ENCODE measurements at places on chromosomes 4 and X.
A peak's percentile ranks its signal among the peaks of the same experiment; 100 is the strongest.

GRCh38 chr4:181330654-181331201, 912.5 kb upstream of the TENM3 start:
- DNase-seq: no peak

- no peak for DNase-seq
Measured at GRCh38 chrX:7242613-7243012, 94.7 kb upstream of the PUDP start.

- DNase-seq: no peak
Measured at GRCh38 chrX:112008724-112009123, 73.9 kb downstream of the TRPC5 start.

DNA sequence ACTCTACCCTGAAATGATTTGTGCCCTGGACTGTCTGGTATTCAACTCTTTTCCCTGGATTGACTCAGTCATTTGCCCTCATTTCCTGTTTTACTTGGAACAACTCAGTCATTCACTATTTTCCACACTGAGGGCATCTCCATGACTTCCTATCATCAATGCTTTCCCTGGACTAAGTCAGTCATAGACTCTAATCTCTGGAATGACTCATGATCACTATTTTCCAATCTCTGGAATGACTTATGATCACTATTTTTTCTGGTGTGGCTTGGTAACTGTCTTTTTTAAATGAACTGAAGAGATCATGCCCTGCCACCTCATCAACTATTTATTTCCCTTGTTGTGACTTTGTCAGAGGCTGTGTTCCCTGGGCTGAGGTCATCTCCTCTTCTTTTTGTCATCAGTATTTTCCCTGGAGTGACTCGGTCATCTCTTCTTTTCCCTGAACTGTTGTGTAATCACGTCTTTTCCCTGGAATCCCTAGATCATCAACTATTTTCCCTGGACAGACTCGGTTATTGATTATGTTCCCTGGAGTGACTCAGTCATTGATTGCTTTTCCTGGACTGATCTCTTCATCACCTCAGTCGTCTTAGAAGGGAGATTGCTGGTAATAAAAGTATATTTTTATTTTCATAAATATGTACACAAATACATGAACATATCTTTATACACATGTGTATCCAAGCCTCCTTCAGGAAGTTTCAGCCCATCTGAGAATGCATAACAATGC, 327.1 kb upstream of the VCX start:
- DNase-seq: peak; percentile 26

DNA sequence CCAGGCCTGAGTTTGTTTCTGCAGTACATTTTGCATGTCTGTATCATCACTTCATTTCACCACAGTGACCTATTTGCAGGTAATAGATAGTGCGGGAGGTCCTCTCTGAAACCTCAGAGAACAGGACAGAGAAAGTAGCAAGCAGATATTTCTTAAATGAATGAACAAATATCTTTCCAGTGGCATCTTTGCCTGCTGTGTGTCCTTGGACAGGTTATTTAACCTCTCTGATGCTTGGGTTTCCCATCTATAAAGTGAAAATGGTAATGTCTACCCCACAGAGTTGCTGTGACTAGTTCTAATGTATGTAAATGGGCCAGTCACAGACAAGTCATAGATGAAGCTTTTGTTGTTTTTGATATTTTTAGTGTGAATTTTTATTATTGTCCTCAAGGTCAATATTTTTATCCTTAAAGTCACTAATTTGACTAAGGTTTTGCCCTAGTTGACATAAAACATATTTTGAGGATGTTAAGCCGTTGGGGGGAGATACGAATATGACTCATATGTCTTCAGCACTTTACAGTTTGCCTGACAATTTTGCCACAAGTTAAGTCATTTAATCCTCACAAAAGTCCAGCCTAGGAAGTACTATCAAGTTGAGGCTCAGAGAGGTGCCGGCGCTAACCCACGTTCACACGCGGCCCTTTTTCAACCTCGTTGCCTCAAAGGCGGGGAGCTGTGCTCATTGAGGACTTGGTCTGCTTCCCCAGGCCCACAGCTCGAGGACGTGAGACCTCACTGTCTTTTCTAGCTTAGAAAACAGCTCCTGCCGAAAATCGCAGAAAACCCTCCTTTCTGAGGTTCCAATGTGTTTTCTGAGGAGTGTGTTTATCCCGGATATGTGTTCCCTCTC, 126.7 kb upstream of the STX18 start:
- peak; percentile 54 for DNase-seq

DNA sequence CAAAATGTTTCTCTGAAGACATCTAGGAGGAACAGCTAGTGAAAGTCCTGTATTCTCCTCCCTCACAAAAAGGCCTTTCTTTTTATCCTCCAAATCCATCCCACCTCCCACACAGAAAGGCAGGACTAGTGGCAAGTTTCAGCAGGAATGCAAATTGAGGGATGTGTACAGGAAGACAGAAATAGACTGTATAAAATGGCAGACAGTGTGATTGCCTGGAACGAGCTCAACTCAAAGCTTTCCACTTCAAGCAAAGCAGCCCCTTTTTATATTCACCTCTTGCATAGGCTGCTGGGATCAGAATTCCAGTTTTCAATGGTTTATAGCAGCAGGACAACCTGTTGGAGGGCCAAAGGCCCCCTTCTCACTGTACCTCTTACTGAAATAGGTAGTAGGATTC, 57.5 kb downstream of the DCX start:
- DNase-seq: no peak

GRCh38 chr4:154741922-154742850, 1.6 kb upstream of the LRAT start:
- DNase-seq: no peak

DNA sequence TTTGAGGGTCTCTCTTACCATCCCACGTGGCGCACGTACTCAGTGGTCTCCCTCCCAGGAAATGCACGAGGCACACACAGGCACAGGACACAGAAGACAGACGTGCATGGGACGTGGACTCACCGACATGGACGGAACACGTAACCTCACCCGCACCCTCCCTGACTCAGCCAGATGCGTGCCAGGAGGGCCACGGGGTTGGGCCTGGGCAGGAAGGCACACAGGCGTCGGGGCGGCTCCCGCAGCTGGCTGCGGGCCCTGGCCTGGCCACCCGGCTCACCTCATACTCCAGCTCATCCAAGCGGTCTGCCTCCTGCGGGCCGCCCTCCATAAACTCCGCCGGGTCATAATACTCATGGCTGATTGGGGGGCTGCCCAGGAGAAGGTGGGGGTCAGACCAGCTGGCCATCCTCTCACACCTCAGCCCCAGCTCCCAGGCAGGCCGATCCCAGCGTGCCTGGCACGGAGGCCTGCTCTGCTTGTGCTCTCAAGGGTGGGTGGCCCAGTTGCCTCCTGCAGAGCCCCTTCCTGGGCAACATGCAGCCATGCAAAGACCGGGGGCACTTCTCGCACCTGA, 12.6 kb downstream of the SSR4 start:
- no peak for DNase-seq

- no peak for DNase-seq
Measured at GRCh38 chr4:40630335-40631021, 814 bp upstream of the RBM47 start.

DNA sequence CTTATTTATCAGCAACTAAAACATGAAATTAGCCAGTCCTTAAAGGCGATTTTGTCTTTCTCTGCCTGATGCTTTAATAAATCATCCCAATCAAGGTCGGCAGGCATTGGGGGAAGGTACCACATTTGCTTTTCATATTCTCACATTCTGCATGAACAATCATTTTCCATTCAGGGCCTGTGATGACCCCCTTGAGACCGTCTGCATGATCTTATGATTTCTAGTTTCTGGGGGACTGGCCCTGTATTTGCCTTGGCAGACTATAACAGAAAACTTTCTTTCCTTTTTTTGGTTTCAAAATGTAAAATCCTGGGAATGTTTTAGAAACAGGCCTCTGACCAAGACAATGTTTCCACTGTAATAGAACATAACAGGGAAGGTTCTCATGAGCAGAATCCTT, 296.8 kb downstream of the IDS start:
- peak; percentile 22 for DNase-seq

- peak; percentile 48 for DNase-seq
Measured at GRCh38 chr4:38562751-38563198, 101.2 kb upstream of the KLF3 start.

DNA sequence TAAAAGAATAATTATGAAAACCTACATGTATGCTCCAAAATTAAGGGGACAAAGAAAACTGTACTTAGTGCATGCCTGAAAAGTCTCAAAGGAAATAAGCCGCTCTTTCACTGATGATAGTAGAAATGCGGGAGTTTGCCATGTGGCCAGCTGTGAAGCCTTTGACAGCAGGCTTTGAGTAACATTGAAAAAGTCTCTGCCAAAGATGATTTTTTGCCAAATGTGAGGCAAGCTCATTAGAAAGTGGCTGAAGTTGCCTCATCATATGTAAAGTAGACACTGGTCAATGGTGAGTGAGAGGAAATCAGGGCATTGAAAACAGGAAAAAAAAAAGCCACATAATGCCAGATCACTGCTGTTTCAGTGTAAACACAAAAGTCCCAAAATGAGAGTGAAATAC, 2360.1 kb downstream of the PCDH7 start:
- no peak for DNase-seq

DNA sequence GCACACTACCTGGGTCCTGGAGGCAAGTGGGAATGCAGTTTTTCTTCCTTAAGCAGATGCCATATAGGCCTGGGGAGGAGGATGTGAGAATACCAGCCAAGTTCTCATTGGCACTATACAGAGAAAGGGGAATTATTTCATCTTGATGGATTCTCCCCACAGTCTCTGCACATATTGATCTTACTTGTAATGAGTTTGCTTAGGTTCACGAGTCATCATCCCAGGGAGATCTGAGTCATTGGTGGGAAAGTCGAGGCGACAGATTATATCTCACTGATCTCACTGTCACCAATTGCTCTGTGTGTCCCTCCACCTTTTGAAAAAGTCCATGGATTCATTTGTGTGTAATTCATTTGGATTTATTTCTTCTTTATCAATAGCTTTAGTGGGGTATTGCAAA, 156.8 kb downstream of the AR start:
- DNase-seq: peak; percentile 16
